Mesothelial cell of epicardium (in vitro differentiated cells): ENCODE measurements at places on chromosomes 2 and 18. TPM values are rescaled to one million over a fixed set of nuclear protein-coding genes. Genes with fewer than 3 reads are reported as not detected.
A peak's percentile ranks its signal among the peaks of the same experiment; 100 is the strongest.

DNA sequence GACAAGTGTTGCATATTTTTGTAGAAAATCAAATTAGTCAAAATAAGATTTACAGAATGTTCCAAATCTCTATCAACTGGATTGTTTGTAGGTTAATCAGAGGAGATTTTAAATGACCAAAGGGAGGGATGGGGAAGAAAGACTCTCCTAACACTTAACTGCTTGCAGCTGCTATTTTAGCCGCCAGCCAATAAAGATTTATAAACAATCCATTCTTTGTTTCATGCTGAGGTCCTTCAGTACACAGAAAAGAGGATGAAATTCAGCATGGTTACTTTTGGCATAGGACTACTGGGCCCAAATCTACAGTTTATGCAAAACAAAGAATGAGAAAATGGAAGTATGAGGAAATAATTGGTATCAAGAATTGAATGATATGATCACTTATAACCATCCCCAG, 86.4 kb upstream of the FN1 start:
- DNase-seq, result no peak
- peaks cover 15% of the 10 kb centered on the region for H3K4me1 ChIP-seq
- no peak overlapping the region for H3K4me3 ChIP-seq
- H3K27ac ChIP-seq, result no peak overlapping the region
- H3K36me3 ChIP-seq, result no peaks in the 10 kb centered on the region

- H3K36me3 ChIP-seq, result no peaks in the 10 kb centered on the region
- no peak for DNase-seq
- H3K27me3 ChIP-seq, result peaks cover 4% of the 10 kb centered on the region
- H3K4me1 ChIP-seq, result no peaks in the 10 kb centered on the region
Observed at GRCh38 chr18:13836559-13836958, 12.6 kb downstream of the MC5R start.

- H3K4me3 ChIP-seq, result no peak overlapping the region
- peaks cover 9% of the 10 kb centered on the region for H3K27me3 ChIP-seq
- no peaks in the 10 kb centered on the region for H3K36me3 ChIP-seq
- H3K4me1 ChIP-seq, result no peaks in the 10 kb centered on the region
- H3K27ac ChIP-seq, result no peak overlapping the region
Observed at GRCh38 chr2:166388481-166389070, 12.8 kb upstream of the SCN9A start.

Gene IL1R2
- not detected in 3 replicates for total RNA-seq

DNA sequence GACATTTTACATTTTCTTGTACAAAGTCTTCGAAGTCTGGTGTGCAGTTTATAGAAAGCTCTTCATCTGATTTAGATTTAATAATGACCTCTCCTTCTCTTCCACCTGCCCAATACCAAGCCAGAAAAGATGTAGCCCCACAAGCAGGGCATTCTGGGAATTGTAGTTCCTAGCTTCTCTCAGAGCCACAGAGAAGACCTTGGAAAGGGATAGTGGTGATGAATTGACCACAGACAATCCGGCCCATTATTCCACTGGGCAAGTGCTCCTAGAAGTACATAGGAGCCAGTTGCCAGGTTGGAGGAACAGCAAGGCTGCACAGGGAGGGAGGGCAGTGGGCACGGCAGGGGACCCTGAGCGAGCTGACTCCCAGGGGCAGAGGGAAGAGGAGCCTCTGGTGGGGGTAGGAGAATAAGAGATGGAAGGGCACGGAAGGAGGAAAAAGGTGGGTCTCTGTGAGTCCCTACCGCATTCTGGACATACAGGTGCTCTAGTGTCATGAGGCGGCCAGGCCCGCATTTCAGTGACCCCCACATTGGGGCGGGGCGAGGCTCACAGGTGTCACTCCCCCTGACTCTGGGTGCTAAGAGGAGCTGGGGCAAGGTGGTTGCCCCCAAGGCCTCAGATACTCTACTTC, 152.5 kb upstream of the HAAO start:
- no peak overlapping the region for H3K27ac ChIP-seq
- H3K27me3 ChIP-seq, result no peaks in the 10 kb centered on the region
- H3K4me3 ChIP-seq, result no peak overlapping the region
- DNase-seq, result no peak
- peaks cover 7% of the 10 kb centered on the region for H3K4me1 ChIP-seq

DNA sequence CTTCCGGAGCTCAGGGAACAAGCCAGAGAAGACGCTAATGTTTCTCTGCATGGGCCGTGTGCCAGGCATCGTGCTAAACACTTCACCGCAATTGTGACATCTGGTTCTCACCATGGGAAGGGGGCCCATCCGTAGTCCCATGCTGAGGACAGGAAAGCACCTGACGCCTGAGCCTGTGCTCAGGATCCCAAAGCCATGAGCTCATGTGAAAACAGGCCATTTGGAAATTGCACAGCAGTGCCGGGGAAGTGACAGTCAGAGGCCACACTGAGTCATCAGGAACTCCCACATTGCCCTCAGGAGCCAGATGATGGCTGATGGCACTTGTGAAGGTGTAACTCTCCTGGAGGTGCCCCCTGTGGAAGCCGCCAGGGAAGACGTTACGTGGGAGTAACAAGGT, 141.0 kb downstream of the INHBB start:
- H3K27me3 ChIP-seq, result peaks cover 60% of the 10 kb centered on the region
- no peaks in the 10 kb centered on the region for H3K4me1 ChIP-seq
- no peak for DNase-seq
- H3K27ac ChIP-seq, result no peak overlapping the region
- H3K36me3 ChIP-seq, result no peaks in the 10 kb centered on the region
- no peak overlapping the region for H3K4me3 ChIP-seq

DNA sequence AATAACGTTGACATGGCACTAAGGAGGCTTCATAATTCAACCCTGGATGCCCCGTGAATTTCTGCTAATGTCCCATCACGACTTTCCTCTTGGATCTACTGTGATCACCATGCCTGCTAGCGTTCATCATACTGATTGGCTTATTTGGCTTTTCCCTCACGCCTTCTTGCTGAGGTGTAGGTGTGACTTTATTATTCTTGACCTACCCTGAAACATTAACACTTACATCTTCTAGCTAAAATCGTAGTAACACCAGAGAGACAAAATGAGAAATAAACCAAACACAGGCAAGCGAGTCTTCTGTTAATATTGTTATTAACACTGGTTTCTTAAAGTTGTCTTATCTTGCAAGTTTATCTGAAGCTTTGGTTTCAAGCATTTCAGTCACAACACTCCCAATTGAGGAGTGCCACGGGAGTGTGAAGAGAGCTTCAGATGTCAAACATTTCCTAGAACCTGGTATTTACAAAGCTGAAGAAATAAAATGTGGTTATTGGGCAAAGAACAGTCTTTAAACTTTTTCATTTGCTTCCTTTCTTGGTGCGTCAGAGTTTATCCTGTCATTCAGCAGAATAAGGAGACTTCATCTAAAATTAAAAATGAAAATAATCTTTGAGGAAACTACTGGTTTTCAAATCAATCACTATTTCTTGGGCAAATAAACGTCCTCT, 15.4 kb upstream of the STAT1 start:
- H3K4me3 ChIP-seq, result no peak overlapping the region
- H3K27me3 ChIP-seq, result peaks cover 1% of the 10 kb centered on the region
- H3K4me1 ChIP-seq, result peaks cover 9% of the 10 kb centered on the region
- H3K36me3 ChIP-seq, result no peaks in the 10 kb centered on the region

Gene ACADL
- total RNA-seq, result 13.0 to 13.2 TPM (median 13.0 TPM) in 3 replicates

DNA sequence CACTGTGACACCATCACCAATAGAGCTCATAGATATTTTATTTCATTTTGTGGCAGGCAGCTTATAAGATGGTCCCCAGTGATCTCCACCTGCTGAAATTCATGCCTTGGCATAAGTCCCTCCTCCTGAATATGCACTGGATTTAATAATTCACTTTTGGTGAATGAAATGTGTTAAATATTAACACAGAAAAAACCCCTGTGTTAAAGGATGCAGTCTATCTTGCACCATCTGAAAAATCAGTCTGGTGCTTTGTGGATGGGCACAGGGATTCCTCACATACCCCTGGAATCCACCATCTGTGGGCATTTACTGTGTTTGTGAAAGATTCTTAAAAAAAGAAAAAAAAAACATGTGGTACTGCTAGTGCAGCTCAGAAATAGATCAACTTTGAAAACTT, 26.1 kb upstream of the WIPF1 start:
- H3K27me3 ChIP-seq, result no peaks in the 10 kb centered on the region
- no peak for DNase-seq
- no peak overlapping the region for H3K27ac ChIP-seq
- H3K4me1 ChIP-seq, result no peaks in the 10 kb centered on the region

GRCh38 chr2:128797533-128797932, 478.9 kb upstream of the HS6ST1 start:
- peak; percentile 16 for DNase-seq
- H3K4me3 ChIP-seq, result no peak overlapping the region
- no peaks in the 10 kb centered on the region for H3K27me3 ChIP-seq
- H3K4me1 ChIP-seq, result peaks cover 22% of the 10 kb centered on the region

- no peaks in the 10 kb centered on the region for H3K27me3 ChIP-seq
- H3K27ac ChIP-seq, result no peak overlapping the region
- H3K4me3 ChIP-seq, result no peak overlapping the region
- no peak for DNase-seq
- H3K36me3 ChIP-seq, result peaks cover 6% of the 10 kb centered on the region
- H3K4me1 ChIP-seq, result peaks cover 25% of the 10 kb centered on the region
Observed at GRCh38 chr2:241886840-241887447, 17.4 kb downstream of the RTP5 start.

GRCh38 chr2:213696442-213696841, 412.2 kb downstream of the SPAG16 start:
- no peak for DNase-seq
- H3K4me3 ChIP-seq, result no peak overlapping the region
- H3K4me1 ChIP-seq, result no peaks in the 10 kb centered on the region
- H3K27me3 ChIP-seq, result no peaks in the 10 kb centered on the region

Gene C2orf15
- total RNA-seq, result 7.2 to 8.7 TPM (median 7.8 TPM) in 3 replicates

DNA sequence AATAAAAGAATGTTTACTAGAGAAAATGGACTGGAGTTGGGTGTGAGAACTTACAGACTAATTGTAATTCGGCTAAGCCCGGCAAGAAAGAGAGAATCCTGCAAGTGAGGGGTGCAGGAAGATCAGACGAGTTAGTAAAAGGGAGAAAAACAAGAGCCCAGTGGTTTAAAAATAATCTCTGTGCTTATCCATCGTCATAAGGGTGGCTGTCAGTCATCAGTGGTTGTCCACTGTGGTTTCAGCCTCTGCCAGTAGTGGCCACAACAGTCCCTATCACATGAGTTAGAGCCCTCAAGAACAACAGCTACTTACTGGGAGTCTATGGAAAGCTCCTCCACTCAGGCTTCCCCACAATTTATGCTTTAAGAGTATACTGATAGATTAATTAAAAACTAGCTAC, 239.8 kb downstream of the SETBP1 start:
- H3K27me3 ChIP-seq, result no peaks in the 10 kb centered on the region
- DNase-seq, result no peak
- no peaks in the 10 kb centered on the region for H3K36me3 ChIP-seq
- H3K27ac ChIP-seq, result no peak overlapping the region
- no peak overlapping the region for H3K4me3 ChIP-seq
- H3K4me1 ChIP-seq, result no peaks in the 10 kb centered on the region

Gene CLEC4F
- not detected in 3 replicates for total RNA-seq

DNA sequence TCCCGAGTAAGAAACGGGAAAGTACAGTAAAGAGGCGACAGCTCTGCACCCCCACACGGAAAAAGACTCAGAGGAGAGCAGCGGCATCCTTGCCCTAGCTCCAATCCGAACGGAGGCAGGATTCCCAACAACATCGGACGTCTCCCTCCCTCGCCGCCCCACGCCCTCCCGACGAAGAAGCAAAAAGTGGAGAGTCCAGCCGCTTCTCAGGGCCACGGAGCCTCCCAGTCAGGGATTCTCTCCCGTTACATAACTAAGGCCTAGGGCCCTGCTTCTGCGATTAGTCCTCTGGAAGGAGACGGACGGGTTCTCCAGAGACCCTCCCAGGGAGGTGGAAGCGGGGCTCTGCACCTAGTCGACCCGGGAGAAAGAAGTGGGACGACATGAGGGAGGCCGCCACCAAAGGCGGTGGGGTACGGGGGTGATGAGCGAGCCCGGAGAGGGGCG, 587 bp downstream of the SUMO1 start:
- no peak for DNase-seq
- H3K4me3 ChIP-seq, result peak overlapping the region; percentile 99
- H3K36me3 ChIP-seq, result no peaks in the 10 kb centered on the region
- H3K4me1 ChIP-seq, result peaks cover 17% of the 10 kb centered on the region

DNA sequence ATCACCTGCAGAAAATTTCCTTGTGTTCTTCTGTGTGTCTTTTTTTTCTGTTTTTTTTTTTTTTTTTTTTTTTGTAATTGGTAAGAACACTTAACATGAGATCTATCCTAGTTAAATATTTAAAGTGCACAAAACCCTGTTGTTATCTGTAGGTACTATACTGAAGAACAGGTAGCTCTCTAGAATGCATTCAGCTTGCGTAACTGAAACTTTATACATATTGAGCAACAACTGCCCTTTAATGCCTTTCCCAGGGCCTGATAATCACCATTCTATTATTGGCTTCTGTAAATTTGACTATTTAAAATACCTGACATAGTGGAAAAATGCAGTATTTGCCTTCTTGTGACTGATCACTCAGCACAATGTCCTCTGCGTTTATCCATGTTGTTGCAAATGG, 701.8 kb downstream of the SUCLG1 start:
- H3K27me3 ChIP-seq, result no peaks in the 10 kb centered on the region
- DNase-seq, result no peak
- peaks cover 15% of the 10 kb centered on the region for H3K36me3 ChIP-seq
- H3K27ac ChIP-seq, result no peak overlapping the region
- H3K4me1 ChIP-seq, result peaks cover 26% of the 10 kb centered on the region
- H3K4me3 ChIP-seq, result no peak overlapping the region

Gene LYPD1
- 5.2 to 6.7 TPM (median 5.5 TPM) in 3 replicates for total RNA-seq

DNA sequence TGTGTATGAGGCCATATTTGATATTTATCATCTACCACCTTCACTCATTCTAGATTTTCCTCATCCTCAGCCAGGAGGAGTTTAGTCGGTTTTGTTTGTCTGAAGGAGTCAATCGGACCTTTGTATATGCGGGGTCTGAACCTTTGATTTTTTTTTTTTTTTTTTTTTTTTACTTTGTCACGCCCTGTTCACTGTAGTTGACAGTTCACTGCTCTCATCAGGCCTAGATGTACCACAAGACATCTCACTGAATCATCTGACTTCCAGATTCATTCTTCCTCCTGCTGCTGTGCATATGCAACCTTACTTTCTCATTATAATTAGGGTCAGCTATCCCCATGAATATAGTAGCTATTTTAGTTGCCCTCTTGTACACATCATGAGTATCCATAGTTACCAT, 133.2 kb downstream of the ARHGAP15 start:
- H3K4me1 ChIP-seq, result peaks cover 16% of the 10 kb centered on the region
- H3K27ac ChIP-seq, result no peak overlapping the region
- DNase-seq, result no peak
- no peaks in the 10 kb centered on the region for H3K36me3 ChIP-seq
- no peak overlapping the region for H3K4me3 ChIP-seq
